H7 (cell line): ENCODE measurements at places on chromosomes 11 and 22. TPM values are rescaled to one million over a fixed set of nuclear protein-coding genes. Genes with fewer than 3 reads are reported as not detected.

GRCh38 chr11:131904756-131905155 is 534.3 kb downstream of the NTM start:
- peak; percentile 63 for DNase-seq

DNA sequence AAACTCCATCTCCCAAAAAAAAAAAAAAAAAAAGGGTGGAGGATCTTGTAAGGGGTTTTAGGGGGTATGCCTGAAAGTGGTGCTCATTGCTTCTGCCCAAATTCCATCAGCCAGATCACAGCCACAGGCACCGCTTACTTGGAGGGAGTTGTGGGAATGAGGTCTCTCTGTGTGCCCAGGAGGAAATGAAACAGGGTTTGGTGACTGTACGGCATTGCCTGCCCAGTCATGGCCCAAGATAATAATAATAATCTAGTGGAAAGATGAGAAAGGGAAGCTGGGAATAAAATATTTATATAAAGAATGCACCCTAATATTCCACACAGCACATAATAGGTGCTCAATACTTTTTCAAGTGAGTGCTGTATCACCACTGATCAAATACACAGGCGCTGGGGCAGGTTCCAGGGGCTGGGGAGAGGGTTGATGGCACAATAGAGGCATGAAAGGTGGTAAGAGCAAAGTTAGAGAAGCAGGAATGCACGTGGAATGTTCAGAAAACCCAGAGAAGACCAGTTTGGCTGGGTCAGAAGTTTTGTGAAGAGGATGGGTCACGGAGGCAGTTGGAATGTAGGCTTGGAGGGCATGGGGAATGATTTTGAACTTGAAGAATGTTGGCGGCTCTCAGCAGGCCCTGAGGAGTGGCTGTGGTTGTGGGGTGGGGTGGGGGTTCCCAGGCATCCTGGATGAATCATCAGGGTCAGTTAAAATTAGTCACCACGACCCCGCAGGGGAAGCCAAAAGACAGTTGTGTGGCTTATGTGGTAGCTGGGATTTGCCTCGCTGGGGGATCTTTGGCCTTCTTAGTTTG is 12.5 kb upstream of the MB start:
- DNase-seq: peak; percentile 57

DNA sequence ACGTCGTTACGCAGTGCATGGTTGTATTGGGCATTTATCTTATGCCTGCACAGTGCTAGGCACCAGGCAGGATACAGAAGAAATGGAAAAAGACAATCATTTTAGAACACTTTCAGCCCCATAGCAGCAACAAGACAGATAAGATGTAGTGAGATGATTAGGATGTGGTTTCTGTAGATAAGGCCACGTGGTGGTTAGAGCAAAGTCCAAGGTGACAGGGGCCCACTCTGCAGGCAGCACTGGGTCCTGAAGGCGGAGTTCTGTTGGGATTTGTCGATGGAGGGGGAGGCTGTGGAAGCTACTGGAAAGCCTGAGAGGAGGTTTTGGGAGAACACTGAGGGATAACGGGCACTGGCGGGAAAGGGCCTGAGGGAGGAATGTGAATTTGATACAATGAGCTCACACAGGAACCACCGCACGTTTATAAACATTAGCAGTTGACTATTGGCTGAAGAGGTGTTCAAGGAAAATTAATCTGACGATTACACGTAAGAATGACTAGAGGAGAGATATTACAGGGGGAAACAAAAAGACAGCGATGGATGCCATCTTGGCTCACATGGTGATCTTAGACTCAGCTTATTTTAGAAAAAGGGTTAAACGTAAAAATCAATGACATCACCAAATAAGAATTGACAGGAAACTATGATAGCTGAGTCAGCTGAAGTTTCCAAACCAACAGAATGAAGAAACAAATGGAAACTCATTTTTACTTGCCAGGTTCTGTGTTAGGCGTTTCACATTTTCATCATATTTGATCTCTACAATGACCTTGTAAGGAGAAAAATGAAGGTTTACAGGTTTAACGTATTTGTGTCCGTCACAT is 551.0 kb downstream of the OPCML start:
- DNase-seq: no peak

DNA sequence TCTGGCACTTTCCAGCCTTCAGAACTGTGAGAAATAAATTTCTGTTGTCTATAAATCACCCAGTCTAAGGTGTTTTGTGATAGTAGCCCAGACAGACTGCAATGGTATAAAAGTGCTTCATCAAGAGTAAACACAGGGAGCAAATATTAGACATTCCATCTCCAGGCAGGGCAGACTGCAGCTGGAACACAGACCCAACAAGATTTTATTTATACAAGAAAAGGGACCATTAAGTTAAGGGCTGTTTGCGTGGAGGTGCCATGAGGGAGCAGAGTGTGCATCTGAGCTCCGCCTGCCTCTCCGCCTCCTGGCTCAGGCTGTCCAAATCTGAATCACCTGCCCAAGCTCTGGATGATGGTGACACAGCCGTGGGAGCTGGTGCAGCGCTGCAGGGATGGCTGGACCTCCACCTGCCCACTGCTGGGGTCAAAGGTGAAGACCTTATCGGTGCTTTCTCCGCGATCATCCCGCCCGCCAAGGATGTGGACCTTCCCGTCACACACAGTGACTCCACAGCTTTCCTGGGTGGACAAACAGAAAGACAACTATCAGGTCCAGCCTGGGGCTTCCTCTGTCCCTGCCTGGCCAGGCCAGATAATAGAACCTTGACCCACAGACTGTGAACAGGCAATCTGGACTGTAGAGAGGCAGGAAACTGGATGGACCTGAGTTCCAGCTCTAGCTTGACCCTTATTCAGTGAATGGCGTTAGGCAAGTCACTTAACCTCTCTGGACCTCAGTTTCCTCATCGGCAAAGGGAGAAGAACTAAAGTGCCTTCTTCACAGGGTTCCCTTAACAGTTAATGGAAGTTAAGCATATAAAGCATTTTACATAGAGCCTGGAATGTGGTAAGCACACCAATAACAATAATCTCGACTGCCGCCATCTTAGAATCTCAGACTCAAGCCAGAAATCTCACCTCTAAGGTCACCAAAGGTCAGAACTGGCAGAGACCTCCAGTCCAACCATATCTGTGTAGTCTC is 10.5 kb downstream of the KLHL35 start:
- peak; percentile 28 for DNase-seq

- DNase-seq: no peak
Measured at GRCh38 chr11:89612096-89612495, 98.0 kb upstream of the TRIM77 start.

DNA sequence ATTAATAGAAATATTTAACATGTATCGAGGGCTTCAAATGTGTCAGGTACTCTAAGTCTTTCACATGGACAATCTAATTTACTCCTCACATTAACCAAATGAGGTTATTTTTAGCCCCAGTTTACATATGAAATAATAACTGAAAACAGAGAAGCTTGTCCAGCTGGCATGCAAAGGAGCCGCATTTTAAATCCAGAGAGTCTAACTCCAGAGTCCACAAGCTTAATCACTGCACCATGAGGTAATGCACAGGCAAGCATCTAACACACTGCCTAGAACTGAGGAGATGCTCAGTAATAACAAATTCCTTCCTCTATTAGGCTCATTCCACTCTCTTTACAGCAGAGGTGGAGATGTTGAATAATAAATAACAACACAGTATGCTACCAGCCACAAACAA is 165.7 kb upstream of the GUCY1A2 start:
- no peak for DNase-seq

DNA sequence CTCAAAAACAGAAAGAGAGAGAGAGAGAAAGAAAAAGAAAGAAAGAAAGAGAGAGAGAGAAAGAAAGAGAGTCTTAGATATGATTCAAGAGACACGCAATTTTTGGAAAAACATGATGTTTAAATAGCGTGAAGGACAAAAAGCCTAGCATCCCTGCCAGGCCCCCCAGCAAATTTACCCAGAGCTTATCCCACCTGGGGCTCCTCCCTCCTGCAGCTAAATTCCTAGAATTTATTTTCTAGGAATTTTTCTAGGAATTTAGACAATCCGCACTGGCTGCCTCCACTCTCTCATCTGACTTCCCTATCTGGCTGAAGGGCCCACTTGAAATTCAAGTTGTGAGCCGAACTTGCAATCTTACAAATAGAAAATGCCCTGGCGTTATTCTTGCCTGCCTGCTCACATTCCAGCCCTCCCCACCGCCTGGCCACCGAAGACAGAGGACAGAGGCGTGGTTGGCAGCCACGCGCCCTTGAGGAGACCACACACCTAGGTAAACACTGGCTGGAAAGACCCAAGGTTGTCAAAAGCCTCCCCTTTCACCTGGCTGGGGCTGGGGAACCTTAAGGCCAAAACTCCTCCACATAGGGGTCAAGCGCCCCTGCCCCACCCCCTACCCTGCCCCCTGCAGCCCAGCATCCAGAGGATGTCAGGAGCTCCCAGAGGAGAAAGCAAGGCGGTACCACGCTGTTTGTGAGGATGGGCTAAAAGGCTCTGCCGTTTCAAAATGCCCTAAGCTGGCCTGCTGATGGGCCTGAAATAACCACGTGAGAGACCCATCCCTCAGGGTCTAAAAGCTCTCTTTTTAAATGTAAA is 42.2 kb downstream of the AHNAK start:
- DNase-seq: peak; percentile 83

- no peak for DNase-seq
Measured at GRCh38 chr11:18703001-18703763, 4.6 kb downstream of the TMEM86A start.

- DNase-seq: no peak
Measured at GRCh38 chr22:19796160-19796559, 35.6 kb downstream of the TBX1 start.

DNA sequence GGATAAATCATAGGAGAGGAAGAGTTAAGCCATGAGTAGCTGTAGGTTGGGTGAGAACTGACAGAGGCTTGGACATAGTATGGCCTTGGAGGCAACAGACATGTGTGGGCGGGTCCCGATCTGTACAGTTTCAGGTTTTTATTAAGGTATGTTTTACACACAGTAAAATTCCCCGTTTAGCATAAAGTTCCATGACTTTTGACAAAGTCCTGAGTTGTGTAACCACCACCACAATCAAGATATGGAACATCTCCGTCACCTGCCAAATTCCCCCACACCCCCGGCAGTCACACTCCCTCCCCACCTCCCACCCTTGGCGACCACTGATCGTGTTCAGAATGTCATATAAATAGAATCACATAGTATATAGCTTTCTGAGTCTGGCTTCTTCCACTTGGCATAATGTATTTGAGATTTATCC is 68.1 kb downstream of the GRIK4 start:
- DNase-seq: no peak

DNA sequence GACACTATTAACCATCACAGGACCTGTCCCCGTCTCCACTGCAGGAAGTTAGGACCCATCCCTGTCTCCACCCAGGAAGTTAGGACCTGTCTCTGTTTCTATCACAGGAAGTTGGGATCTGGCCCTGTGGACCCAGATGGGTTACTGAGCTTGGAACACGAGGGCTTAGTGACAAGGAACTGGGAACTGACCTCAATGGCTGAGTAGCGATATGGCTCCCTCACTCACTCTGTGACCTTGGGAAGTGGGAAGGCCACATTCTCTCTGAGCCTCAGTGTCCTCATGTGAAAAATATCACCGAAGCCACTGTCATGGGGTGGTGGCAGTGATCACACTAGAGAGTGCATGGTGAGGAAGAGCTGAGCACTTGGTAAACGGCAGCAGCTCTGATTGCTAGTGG is 59.4 kb downstream of the FBLN1 start:
- DNase-seq: no peak

GRCh38 chr11:110798201-110798900 is 86.1 kb upstream of the ARHGAP20 start:
- DNase-seq: no peak

GRCh38 chr22:23365524-23365923 is 185.2 kb downstream of the BCR start:
- no peak for DNase-seq

DNA sequence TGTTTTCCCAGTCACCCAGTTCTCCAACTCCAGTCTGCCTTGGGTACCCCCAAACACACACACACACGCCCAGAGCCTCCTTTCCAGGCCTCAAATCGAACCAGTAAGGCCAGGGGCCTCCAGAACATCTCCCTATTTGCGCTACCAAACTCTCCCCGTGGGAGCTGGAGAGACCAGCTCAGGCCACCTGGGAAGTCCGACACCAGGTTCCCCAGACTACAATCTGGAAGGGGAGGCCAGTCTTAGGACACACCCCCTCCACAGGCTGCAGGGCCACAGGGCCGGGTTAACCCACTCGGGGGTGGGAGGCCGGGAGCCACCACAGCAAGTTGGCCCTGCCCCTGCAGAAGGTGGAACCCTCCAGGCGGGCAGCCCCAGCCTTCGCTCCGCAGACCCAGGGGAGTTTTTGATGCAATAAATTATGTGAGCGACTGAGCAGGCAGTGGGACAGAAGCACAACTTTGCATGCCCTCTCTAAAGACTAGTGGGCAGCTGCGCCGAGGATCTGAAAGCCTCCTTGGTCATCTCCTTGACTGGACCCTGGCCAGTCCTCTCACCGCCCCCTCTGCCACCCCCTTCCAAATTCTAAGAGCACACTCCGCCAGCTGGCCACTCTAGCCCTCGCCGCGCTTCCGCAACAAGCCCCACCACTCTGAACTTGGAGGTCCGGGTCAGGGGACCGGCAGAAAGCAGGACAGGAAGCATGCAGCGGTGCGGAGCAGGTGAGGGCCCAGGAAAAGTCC is 2.8 kb downstream of the IGF2 start:
- no peak for DNase-seq

DNA sequence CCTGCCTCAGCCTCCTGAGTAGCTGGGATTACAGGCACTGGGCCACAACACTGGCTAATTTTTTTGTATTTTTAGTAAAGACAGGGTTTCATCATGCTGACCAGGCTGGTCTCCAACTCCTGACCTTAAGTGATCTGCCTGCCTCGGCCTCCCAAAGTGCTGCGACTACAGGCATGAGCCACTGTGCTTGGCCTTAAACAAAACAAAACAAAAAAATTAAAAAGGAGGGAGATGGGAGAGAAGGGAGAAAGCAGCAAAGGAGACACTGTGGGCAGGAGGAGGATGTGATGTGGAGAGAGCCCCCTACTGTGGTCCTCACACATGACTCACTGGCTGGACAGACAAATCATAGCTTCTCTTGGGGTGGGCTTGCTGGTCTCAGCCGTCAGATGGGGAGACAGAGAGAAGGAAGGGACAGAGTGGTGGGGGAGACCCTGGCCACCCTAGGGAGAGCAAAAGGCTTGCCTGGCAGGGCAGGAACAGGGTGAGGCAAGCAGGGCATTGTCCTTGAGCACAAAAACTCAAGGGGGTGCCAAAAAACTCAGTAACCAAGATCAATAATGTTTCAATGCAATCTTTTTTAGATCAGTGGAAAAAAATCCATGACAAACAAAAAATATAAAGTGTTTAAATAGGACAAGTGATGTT is 31.6 kb downstream of the TPST2 start:
- no peak for DNase-seq

DNA sequence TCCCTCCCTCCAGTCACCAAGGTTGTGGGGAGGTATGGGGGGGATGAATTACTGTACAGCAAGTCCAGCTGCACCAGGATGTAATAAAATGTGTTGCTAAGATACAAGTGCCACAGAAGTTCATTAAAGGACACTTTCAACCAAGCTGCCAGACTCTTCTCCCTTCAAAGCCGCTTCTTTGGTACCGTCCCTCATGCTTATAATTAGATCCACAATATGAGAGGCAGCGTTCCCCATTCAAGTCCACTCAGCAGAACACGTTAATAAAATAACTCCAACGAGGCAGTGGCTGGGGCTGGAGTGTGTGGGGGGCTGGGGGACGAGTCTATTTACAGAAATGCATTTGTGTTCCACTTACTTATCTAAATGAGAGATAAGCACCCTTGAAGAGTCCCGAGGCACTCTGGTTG is 14.7 kb downstream of the PHF21B start:
- DNase-seq: no peak

PRR14L gene
- 24.7 and 25.6 TPM in 2 replicates for total RNA-seq

DRICH1 gene
- total RNA-seq: not detected in 2 replicates

CRYAB gene
- total RNA-seq: 0.44 and 1.5 TPM in 2 replicates

GLYATL2 gene
- not detected in 2 replicates for total RNA-seq

ARHGAP8 gene
- 24.8 and 28.3 TPM in 2 replicates for total RNA-seq

SREBF2 gene
- total RNA-seq: 93.8 and 118 TPM in 2 replicates

GLYAT gene
- not detected in 2 replicates for total RNA-seq

LIF gene
- 0.41 and 0.59 TPM in 2 replicates for total RNA-seq
